Left colon (tissue), 2 donors: ENCODE measurements at places on chromosomes 13 and 19. TPM values are rescaled to one million over a fixed set of nuclear protein-coding genes. Genes with fewer than 3 reads are reported as not detected.
A peak's percentile ranks its signal among the peaks of the same experiment; 100 is the strongest.

DNA sequence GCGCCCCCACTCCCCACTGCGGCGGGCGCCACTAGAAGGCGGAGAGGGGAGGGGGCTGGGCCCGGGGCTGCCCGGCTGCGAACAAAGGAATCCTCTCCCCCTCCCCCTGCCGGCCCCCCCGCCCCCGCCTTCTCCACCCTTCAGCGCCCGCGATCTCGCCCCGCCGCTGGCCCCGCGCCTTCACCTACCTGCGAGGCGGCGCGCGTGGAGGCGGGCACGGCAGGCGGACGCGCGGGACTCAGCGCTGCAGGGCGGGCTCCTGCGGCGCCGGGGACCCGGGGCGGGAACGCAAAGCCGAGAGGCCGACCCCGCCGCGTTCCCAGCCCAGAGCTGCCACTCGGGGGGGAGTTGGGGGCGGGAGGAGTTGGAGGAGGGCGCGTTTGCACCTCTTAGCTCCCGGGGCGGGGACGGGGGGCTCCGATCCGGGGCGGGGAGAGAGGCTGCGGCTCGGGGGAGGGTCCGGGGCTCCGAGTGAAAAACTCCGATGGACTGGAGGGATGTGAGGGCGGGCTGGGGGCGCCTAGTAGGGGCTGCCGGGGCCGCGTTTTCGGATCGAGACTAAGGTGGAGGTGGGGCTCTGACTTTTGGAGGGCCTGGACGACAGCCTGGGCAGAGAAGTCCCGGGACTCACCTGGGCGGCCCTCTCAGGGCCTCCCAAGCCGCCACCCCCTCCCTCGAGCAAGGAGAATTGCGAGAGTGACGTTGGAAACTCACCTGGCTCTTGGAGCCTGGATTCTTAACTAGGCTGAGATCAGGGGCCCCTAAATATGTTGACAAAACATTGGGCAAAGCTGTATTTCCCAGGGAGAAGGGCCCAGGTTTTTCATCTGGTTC is at the start of gene FBN3:
Gene FBN3 (minus strand): TSS at position 332 of the 834 bp plus-strand sequence. CDS start 2,112 bp downstream, outside the sequence.
- DNase-seq = no peak

DNA sequence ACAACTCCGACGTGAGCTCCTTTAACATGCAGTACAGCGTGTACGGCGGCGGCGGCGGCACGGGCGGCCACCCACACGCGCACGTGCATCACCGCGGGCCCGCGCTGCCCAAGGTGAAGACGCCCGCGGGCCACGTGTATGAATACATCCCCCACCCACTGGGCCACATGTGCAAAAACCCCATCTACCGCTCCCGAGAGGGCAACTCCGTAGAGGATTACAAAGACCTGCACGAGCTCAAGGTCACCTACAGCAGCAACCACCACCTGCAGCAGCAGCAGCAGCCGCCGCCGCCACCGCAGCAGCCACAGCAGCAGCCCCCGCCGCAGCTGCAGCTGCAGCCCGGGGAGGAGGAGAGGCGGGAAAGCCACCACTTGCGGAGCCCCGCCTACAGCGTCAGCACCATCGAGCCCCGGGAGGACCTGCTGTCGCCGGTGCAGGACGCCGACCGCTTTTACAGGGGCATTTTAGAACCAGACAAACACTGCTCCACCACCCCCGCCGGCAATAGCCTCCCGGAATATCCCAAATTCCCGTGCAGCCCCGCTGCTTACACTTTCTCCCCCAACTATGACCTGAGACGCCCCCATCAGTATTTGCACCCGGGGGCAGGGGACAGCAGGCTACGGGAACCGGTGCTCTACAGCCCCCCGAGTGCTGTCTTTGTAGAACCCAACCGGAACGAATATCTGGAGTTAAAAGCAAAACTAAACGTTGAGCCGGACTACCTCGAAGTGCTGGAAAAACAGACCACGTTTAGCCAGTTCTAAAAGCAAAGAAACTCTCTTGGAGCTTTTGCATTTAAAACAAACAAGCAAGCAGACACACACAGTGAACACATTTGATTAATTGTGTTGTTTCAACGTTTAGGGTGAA is 6.6 kb downstream of the SLITRK5 start:
- DNase-seq = no peak

GRCh38 chr19:44747739-44748425 is 626 bp upstream of the BCL3 start:
- DNase-seq = peak; percentile 85

DNA sequence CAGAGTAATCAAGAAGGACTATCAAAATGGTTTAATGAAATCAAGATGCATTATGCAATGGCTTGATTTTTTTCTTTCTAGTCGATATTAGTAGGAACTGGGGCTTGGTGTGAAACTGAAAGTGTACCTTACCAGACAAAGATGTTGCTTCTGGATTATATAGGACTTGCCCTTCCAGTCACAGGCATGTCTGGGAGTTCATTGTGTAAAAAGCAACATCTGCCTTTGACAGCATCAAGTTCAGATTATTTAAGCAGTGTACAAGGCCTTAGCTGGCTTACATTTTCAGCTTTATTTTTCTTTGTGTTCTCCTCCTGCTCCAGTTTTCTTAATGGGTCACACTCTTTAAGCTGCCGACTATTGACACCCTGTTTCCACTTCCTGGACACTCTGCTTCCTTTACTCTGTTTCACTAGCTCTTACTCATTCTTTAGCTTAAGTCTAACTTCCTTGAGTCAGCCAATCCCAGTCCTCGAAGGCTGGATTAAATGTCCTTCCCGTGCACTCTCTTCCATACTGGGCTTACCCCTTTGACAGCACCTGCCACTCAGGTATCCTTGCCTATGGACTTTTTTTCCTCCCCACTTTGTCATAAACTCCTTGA is 29.4 kb upstream of the OLFM4 start:
- DNase-seq = no peak

DNA sequence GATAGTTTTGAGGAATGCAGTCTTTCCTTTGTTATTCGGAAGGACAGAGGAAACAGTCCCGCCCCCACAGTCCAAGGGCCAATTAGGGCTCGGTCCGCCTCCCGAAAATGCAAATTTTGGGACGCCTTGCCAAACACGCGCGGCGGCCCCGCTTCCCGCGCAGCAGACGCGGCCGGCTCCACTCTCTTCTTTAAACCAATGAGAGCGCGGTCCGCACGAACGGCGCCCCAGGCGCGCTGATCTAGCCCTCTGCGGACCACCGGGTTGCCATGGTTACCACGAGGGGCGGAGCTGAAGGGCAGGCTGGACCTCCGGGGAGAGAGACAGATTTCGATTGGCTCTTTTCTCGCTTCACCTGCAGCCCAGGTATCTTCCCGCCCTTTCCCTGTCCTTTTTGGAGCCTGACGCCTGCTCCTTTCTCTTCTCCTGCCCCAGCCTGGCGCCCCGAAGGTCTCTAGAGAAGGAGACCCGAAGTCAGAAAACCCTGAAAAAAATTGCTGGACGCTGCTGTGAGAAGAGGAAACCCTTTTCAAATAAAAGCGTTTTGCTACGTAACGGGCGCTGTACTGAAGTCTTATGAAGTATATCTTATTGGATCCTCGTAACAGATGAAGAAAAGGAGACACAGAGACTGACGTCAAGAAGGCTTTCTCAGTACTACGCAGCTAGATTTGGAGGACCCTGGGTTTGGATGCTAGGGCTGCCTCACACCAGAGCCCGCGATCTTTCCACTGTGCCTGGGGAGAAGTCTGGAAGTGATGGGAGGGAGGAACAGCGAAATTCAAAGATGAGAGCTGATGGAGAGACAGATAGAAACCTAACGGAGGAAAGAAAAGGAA is 2.0 kb downstream of the PTH2 start:
- DNase-seq = no peak

DNA sequence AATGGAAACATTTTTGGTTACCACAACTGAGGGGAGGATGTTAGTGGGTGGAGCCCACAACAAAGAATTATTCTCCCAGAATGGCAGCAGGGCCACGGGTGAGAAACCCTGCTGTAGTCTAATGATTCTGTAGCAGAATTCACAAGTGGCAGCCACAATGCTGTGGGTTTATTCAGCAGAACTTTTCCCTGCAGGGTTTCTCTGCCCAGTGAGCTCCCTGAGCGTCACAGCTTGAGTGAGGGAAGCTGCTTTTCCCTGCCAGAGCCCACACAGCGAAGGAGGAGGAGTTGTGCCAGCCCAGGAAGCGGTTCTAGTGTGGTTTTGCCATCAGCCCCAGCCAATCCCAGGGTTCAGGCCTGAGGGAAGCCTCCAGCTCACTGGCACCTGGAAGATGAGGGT is 4.4 kb downstream of the ATP12A start:
- DNase-seq = no peak

GRCh38 chr19:43354305-43354627 is 780 bp downstream of the CD177 start:
- DNase-seq = peak; percentile 56

GRCh38 chr13:109021558-109021957 is 392.1 kb downstream of the MYO16 start:
- DNase-seq = no peak

DNA sequence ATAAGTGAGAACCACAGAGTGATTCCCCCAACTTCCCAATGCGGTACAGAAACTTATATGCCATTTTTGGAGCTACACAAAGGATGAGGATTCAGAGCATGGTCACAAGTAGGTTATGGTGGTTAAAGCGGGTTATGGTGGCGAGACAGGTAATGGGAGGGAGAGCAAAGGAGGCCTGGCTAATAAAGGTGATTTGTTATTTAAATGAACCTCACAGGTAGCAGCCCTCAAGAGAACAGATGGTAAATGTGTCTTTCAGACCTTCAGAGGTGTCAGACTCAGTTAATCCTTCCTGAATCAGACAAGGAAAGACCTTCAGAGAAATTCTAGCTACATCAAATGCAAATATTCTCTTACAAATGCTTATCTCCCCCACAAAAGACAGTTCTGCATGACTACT is 1971.4 kb downstream of the OLFM4 start:
- DNase-seq = no peak

GRCh38 chr19:12527034-12527836 is 24.0 kb downstream of the ZNF564 start:
- DNase-seq = no peak

- DNase-seq = no peak
These were observed 29.5 kb upstream of the LDLR start for GRCh38 chr19:11059511-11060358.

GRCh38 chr13:110162866-110163658 is 143.9 kb downstream of the COL4A1 start:
- DNase-seq = no peak

Gene KIR3DL1
- total RNA-seq = not detected

Gene URI1
- 41.8 TPM for total RNA-seq

Gene WDR87
- total RNA-seq = not detected
